Stimulated activated CD4-positive, alpha-beta T cell treated with anti-CD3 and anti-CD28 coated beads, Interleukin-4, amount 100 ng/mL, for 1 hour (primary cell): ENCODE measurements at places on chromosomes 2 and 18.

- no peak for DNase-seq
These were observed 1092.5 kb downstream of the LRP1B start for GRCh38 chr2:141038341-141038740.

DNA sequence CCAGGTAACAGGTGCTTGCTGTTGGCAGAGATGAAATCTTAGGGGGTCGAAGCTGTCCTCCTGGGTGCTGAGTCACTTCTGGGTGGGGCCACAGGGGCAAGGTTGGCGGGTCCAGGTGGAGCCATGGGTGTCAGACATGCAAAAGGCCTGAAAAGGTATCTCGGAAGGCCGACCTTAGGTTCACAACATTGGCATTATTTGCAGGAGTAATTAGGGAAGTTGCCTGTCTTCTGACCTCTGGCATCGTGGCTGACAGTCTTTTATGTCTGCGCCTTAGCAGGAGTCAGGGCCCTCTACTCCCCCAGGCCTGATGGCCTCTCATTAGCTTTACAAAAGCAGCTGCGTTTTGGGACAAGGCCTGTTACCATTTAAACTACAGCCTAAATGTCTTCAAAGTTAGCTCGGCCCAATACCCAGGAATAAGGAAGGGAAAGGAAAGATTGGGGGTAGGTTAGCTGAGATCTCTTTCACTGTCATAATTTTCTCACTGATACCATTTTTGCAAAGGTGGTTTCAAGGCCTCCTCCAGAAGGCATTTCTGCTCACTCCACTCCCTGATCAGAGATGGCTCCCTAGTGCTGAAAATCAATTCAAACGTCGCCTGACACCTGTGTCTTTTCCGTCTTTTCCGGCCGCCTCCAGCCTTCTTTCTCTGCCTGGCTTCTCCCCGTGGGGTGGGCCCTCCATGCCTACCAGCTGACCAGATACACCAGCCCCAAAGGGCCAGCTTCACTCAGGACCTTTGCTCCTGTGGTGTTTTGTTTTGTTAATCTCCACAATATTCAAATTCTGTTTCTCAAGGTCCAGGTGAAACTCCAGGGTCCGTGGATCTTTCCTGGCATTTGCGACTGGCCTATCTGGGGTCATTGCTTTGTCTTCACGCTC, 90.8 kb downstream of the RHOB start:
- no peak for DNase-seq

GRCh38 chr18:2910751-2911425, 64.1 kb downstream of the EMILIN2 start:
- DNase-seq = no peak

DNA sequence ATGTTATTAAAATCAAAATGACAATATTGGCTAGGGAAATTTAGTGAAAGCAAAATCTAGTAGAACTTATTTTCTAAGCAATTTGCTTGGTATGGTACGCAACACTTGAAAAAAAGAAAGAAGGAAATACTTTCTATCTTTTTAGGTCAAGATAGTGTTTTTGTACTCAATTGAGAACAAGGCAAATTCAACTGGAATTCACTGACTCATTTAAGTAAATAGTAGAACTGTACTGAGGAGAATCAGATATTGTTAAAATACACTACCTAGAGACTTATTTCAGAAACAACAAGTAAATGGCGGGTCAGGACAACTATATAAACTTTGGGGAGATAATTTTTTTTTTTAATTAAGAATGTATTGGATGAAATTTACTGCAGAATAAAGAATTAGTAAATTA, 18.9 kb downstream of the ZRANB3 start:
- DNase-seq = no peak

DNA sequence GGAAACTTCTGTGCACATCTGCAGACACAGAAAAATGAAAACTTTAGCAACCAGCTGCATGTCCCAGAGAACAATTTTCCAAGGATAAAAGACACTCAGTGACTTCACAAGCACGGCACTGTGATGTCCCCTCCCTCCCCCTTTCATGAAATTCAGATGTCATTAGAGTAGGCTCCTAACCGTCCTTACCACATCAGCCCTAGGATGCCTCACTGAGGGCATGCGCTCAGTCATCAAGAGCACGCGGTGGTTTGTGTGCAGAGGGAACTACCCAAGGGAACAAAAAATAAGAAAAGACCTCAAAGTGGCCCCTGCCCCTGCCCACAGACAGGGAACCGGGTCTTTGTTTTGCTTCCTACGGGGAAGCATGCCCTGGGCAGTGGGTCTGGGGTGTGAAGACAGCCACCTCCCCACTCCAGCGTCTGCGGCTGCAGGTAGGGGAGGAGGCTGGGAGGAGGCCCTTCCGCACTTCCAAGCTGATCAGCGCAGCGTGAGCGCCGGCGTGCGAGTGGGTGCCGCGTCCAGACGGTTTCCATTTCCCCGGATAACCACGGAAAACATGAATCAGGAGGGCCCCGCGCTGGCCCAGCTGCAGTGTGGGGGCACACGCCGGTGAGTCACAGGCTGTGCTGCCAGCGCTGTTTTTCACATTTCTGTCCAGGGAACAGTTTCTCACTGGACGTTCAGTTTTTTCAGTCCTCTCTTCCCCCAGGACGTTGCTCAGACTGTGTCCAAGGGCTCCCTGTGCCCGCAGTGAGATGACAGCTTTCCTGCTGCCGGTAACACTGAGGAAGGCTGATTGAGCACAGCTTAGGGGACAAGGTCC, 70.6 kb downstream of the COPS8 start:
- peak; percentile 48 for DNase-seq

DNA sequence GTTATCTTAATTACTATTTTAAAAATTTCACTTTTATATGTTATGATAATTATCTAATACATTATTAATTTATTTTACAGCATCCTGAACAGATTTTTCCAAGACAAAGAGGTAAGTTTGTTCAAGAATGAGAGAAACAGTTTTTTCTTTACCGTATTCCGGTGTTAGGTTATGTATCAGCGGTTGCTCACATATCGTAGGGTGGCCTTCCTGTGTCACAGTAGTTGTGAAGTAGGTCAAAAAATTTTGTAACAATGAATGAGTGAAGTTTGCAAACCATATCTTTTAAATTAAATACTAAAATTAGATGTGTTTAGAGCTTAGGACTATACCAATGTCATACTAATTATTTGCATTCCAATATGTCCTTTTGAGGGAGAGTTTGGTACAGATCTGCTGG, 33.5 kb downstream of the MRPS9 start:
- DNase-seq = no peak

DNA sequence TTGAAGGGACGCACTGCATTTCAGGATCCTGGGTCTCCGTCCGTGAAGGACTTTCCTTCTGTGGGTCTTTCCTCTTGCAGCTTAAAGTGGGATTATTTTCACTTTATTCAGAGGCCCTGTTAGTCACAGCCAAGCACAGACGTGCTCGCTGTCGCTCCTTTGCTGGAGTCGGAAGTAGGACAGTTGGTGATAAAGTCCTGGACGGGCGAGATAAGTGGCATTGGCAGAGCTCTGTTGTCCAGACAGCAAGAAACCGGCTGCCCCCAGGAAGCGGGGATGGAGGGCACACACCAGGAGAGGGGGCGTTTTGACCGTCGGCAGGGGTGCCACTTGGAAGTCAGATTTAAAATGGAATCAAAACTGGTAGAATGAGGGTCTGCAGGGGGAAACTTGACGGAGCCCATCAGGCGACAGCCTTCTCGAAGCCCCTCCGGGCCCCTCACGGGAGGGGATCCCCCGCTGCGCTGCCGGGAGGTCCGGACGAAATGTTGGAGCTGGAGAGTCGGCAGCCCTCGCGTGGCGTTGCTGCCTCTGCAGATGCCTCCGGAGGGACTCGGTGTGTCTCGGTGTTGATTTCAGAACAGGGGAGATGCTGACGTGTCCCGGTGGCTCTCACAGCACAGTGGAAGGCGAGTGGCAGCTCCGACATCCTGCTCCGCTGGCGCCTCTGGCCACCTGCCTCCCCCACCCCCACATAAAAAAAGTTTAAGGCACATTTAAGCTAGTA, 124.2 kb downstream of the NFATC1 start:
- peak; percentile 53 for DNase-seq

- DNase-seq = no peak
These were observed 84.5 kb downstream of the PDK1 start for GRCh38 chr2:172640389-172640788.

GRCh38 chr2:46814160-46814961, 101.2 kb downstream of the MCFD2 start:
- no peak for DNase-seq

DNA sequence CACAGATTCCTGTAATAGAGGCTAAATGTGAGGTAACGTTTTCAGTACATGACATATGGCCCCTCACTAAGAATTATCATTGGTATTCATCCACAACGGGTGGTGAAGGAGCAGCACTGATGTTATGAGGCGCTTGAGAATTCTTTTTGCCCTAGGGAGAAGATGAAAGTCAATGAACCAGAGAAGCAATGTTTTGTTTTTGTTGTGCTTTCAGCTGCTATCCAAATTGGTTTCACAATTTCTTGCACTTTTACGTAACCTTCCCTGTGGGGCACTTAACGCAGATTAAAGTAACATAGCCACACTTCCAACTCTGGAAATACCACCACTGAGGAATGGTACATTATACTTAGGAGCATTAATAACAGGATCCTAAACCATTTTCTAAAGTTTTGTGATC, 13.3 kb upstream of the CCDC85A start:
- DNase-seq = no peak

- DNase-seq = no peak
These were observed 41.8 kb upstream of the CDC42EP3 start for GRCh38 chr2:37713258-37713700.

DNA sequence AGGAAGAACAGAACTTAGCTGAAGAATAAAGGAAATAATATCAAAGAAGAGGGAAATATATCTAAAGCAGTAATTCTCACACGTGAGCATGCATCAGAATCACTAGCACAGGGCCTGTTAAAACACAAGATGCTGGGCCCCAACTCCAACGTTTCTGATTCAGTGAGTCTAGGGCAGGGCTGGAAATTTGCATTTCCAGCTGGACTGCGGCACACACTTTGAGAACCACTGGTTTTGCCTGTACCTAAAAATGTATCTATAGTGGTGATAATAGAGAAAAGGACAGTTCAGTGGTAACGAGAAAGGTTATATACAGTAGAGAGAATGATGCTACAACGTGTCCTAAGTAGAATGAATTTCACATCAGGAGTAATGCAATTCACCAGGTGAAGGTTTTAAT, 11.2 kb downstream of the REV1 start:
- DNase-seq = no peak

DNA sequence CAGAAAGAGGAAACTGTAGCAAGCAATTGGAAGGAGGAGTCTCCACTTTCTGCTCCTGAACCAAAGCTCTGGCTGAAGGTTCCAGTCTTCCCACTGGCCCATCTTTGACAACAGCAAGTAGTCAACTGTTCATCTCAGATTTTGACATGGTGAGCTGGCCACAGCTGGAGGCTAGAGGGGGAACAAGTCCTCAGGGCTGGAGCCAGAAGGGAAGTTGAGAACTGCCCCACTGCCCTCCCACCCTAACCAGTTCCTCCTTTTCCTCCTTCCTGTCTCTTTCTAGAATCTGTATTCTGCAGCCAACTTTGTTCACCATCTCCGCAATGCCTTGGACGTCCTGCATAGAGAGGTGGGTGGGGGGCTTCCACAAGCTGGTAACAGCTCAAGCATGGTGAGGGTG, 105.8 kb downstream of the PLB1 start:
- no peak for DNase-seq

GRCh38 chr2:157761520-157761919, 114.6 kb downstream of the ACVR1 start:
- DNase-seq = no peak

- DNase-seq = no peak
These were observed 77.9 kb upstream of the DOCK10 start for GRCh38 chr2:225120186-225120585.

DNA sequence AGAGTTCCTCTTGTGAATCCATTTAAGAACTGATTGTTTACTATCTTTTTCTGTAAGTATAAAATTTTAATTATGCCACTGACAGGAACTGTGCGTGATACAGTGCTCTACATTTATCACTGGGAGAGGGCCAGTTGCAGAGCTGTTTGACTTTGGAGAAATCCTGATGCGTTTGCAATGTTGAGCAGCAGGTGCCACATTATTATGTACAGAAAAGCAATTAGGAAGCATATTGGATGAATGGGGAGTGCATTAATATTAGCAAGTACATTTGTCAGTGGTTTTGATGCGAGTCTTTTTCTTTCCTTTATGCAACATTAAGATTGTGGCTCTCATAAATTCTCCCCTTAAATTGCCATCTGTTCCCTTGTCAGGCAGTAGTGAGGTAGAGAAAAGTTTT, 302.3 kb upstream of the FANCL start:
- no peak for DNase-seq

- no peak for DNase-seq
These were observed 1.4 kb downstream of the CLUL1 start for GRCh38 chr18:598124-598589.

GRCh38 chr2:227921648-227922047, 50.2 kb downstream of the DAW1 start:
- DNase-seq = no peak

DNA sequence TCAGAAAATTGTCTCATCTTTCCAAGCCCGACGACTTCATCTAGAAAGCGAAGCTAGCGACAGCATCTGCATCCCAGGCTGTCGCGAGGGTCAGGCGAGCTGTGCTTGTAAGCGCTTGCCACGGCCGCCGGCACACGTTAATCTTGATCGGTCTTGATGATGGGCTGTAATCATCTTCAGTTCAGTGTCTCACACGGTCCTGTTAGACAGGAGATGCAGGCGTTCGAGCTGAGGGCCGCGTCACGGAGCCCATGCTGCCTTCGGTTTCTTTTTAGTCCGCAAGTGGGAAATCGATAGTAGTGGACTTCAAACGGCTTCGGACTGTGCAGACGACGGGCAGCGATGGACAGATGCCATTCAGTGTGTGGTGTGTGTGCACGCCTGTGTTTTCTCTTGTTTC, 43.6 kb downstream of the ADI1 start:
- no peak for DNase-seq

- DNase-seq = no peak
These were observed 100.0 kb upstream of the PID1 start for GRCh38 chr2:229371086-229371485.

DNA sequence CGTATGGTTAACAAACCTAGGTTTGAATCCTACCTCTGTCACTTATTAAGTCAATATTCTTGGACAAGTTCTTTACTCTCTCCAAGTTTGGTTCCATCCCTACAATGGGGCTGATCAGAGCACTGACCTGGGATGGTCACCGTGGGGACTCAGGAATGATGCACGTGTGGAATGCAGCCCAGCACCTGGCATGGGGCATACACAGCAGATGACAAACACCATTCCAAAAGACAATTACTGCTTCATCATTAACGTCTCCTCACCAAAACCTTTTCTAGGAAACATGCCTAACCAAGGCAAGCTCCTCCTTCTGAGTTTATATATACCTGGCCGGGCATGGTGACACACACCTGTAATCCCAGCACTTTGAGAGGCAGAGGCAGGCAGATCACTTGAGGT, 532.9 kb upstream of the ID2 start:
- DNase-seq = no peak

- no peak for DNase-seq
These were observed 27.5 kb upstream of the ALPP start for GRCh38 chr2:232350804-232351685.

GRCh38 chr2:198214114-198214596, 409.8 kb downstream of the PLCL1 start:
- no peak for DNase-seq

GRCh38 chr2:211132573-211132972, 576.2 kb downstream of the CPS1 start:
- DNase-seq = no peak
